Natural killer cell (primary cell): ENCODE measurements at places on chromosomes 5 and 9.

DNA sequence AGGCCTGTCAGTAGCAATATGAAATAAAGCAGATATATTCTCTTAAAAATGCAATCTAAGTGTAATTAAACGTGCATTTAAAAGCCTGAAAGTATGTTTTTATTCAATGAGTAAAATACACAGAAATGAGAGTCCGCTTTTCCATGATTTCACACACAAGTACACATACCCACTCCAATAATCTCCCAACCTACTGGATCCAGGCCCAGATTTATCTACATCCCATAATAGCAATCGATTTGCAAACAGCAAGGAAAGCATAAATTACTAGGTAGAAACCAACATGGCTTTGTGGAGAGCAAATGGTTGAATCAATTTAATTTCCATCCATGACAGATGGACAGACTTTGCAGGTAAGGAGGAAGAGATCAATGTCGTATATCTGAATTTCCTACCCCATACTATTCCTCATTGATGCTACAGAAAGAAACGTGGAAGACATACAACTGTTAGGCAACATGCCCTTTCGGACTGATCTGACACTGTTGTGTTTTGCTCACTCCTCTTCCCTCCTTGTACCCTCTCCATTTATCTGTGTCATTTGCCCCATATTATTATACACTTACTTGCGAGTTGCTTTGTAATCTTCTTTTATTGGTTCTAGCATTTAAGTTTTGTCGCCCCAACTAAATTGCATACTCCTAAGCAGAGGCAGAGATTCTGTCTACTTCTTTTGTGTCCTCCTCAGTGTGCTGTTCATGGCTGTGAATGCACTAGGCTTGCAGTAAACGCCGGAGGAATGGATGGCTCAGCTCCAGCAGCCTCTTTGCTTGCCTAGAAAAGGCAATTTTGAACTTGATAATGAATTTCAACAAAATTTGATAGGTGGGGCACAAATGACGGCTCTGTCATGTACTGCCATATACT is 133.6 kb downstream of the NFIB start:
- H3K4me3 ChIP-seq = no peak overlapping the region
- no peaks in the 10 kb centered on the region for H3K27me3 ChIP-seq
- H3K27ac ChIP-seq = no peak overlapping the region
- no peaks in the 10 kb centered on the region for H3K4me1 ChIP-seq

DNA sequence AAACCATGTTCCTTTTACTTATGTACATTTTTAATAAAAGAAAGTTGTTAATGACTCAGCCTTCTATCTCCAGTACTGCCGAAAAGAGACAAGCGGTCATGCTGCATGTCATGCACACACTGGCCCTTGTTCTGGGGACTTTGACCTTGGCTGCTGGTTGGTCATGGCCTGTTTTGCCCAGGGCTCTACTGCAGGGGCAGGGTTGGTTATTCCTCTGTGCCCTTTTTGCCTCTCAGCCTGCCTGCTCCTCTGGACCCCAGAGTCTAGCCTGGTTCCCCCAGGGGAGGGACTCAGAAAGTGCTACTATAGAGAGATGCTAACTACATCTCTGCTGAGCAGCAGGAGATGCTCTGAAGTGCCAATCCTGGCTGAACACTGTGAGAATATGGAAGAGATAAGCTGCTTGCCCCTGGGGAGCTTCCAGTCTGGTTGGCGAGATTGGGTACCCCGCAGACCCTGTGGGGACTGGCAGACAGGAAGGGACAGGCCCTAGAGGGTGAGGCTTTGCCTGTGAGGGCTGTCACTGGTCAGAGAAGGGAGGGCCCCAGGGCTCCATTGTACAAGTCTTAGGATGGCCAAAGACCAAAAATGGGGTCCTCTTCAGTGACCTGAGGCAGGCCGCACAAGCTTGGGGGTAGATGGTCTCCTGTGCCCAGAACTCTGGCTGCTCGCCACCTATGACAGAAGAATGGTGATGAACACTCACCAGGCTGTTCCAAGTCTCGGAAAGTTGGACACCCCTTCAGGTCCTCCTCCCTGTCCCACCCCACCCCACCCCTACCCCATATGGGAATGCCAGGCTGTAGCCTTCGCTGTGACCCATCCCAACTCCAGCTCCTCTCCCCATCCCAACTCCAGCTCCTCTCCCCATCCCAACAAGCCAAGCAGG is 14.3 kb downstream of the IRF1 start:
- peak; percentile 50 for DNase-seq
- peaks cover 12% of the 10 kb centered on the region for H3K36me3 ChIP-seq
- peaks cover 100% of the 10 kb centered on the region for H3K4me1 ChIP-seq
- H3K27me3 ChIP-seq = no peaks in the 10 kb centered on the region
- peak overlapping the region; percentile 85 for H3K27ac ChIP-seq

DNA sequence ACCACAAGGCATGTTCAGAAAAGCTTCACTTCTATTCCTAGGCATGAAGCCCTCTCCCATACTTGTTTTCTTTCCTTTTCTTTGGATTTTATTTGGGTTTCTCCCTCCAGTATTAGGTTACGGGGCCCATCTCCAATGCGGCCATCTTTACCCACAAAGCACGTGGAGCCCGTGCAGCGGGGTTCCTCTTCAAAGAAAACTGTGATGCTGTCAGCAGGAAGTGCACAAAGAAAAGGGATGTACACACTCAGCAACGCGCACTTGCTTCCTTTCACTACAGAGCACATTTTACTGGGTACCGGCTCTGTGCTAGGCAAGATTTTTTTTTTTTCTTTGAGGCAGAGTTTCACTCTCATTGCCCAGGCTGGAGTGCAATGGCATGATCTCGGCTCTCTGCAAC is 106.6 kb downstream of the COL23A1 start:
- H3K4me1 ChIP-seq = no peaks in the 10 kb centered on the region
- no peaks in the 10 kb centered on the region for H3K27me3 ChIP-seq
- DNase-seq = no peak
- H3K36me3 ChIP-seq = no peaks in the 10 kb centered on the region

GRCh38 chr5:146765089-146765832 is 113.3 kb downstream of the PPP2R2B start:
- peak overlapping the region; percentile 84 for H3K27ac ChIP-seq
- H3K4me1 ChIP-seq = peaks cover 10% of the 10 kb centered on the region
- H3K27me3 ChIP-seq = no peaks in the 10 kb centered on the region
- H3K4me3 ChIP-seq = no peak overlapping the region

DNA sequence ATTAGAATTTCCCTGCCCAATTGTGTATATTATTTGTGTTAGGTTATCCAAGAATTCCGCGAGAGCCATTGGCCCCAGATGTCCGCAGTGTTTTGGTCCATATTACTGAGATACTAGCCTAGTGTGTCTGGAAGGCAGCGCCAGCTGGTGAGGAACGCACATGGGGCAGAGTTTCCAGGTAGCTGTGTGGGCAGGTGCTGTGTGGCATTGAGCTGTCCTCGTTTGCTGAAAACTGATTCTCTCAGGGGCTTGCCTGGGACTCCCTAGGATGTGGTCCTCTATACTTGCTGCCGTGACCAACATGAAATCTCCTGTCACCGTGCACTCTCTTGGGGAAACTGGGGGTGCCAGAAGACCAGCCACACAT is 288.7 kb downstream of the FANCC start:
- H3K4me3 ChIP-seq = no peak overlapping the region
- no peak overlapping the region for H3K27ac ChIP-seq
- H3K4me1 ChIP-seq = no peaks in the 10 kb centered on the region
- no peak for DNase-seq
- H3K36me3 ChIP-seq = no peaks in the 10 kb centered on the region

DNA sequence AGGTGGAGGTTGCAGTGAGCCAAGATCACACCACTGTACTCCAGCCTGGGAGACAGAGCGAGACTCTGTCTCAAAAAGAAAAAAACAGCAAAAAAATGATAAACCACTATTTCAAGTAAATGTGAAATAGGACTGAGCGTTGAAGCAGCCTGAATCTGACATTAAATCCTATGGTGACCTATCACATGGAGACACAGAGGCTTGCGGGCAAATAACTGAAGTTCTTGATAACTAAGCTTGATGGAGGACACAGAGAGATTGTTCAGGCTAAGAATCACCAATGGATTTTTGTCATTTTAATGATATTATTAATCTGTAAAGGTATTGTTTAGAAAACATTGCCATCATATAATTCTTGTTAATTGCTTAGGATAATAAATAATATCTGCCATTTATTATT is 15.7 kb upstream of the IL6ST start:
- no peak for DNase-seq
- H3K4me1 ChIP-seq = peaks cover 9% of the 10 kb centered on the region
- no peaks in the 10 kb centered on the region for H3K36me3 ChIP-seq
- no peak overlapping the region for H3K4me3 ChIP-seq

- H3K4me3 ChIP-seq = no peak overlapping the region
- no peak overlapping the region for H3K27ac ChIP-seq
- H3K4me1 ChIP-seq = no peaks in the 10 kb centered on the region
These were observed 192.0 kb downstream of the IRX1 start for GRCh38 chr5:3787604-3788003.

GRCh38 chr9:129696944-129697655 is 31.7 kb downstream of the PRRX2 start:
- no peak overlapping the region for H3K27ac ChIP-seq
- no peaks in the 10 kb centered on the region for H3K4me1 ChIP-seq
- H3K36me3 ChIP-seq = no peaks in the 10 kb centered on the region
- peaks cover 17% of the 10 kb centered on the region for H3K27me3 ChIP-seq
- no peak overlapping the region for H3K4me3 ChIP-seq

GRCh38 chr5:143279698-143280097 is 123.8 kb downstream of the NR3C1 start:
- peaks cover 46% of the 10 kb centered on the region for H3K36me3 ChIP-seq
- H3K4me1 ChIP-seq = no peaks in the 10 kb centered on the region
- no peak for DNase-seq
- H3K27ac ChIP-seq = no peak overlapping the region

- no peak overlapping the region for H3K4me3 ChIP-seq
- DNase-seq = no peak
- H3K4me1 ChIP-seq = no peaks in the 10 kb centered on the region
- H3K36me3 ChIP-seq = no peaks in the 10 kb centered on the region
These were observed 320.4 kb downstream of the DRD1 start for GRCh38 chr5:175123542-175123941.

DNA sequence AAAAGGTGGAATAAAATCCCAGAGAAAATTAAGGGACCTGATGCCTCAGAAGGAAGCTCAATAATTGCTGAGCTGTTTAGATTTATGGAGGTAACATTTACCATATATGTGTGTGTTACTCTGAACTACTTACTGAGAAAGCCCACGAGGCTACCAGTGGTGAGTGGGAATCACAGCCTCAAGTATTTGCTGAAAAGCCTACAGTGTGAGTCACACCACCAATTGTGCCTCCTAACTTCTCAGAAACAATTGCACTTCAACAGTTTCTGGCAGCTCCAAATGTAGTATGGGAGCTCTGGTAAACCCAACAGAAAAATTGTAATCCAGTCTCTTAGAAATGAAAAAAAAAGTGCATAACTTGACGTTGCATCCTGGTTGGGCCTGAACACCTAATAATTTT is 551.6 kb downstream of the PRDM9 start:
- DNase-seq = no peak
- H3K27ac ChIP-seq = no peak overlapping the region
- no peak overlapping the region for H3K4me3 ChIP-seq
- H3K27me3 ChIP-seq = no peaks in the 10 kb centered on the region

DNA sequence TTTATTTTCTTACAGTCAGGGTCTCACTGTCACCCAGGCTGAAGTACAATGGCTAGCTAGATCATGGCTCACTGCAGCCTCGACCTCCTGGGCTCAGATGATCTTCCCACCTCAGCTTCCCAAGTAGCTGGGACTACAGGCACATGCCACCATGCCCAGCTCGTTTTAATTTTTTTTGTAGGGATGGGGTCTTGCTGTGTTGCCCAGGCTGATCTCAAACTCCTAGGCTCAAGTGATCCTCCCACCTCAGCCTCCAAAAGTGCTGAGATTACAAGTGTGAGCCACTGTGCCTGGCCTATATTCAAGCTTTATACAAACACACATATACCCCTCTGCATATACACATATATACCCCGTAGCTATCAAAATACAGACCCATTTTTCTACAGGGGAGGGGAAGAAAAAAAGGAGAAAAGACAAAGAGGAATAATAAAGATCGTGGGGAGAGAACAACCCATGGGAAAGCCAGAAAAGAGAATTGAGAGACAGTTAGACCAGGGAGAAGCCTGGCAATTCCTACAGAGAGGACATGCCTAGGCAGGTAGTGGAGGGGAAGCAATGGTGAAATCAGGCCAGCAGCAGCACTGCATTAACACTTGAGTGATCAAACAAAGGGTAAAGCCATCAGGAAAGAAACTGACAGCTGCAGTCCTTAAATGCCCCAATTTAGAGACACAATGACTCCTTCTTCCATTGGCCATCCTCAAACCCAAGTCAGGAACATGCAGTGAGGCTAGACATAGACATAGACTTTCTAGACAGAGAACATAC is 102.7 kb downstream of the EFNA5 start:
- no peak overlapping the region for H3K4me3 ChIP-seq
- no peak overlapping the region for H3K27ac ChIP-seq
- no peaks in the 10 kb centered on the region for H3K36me3 ChIP-seq
- H3K27me3 ChIP-seq = no peaks in the 10 kb centered on the region
- peaks cover 20% of the 10 kb centered on the region for H3K4me1 ChIP-seq

DNA sequence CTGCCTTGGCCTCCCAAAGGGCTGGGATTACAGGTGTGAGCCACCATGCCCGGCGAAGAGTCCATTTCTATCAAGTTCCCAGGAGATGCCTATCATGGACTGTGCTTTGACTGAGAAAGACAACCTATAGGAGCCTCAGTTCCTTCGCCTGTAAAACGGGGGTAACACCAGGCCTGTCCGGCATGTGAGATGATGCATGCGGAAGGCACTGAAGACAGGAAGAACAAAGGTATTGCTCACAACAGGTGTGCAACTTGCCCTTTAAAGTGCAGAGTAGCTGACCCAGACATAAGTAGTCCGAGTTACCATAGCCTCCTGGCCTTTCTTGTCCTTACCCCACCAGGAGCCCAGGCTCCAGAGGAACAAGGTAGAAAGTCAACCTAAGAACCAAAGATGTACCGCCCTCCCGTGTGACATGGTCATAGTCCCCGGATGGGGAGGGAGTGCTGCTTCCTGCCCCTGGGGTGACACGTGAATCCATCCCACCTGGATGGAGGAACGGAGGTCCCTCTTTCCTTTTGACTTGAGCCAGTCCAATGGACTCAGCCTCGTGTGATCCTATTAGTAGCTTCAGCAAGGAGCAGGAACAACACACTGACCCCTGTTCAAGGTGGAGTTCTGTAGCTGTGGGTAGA is 60.3 kb downstream of the HSPA4 start:
- H3K27ac ChIP-seq = no peak overlapping the region
- H3K27me3 ChIP-seq = no peaks in the 10 kb centered on the region
- peaks cover 9% of the 10 kb centered on the region for H3K4me1 ChIP-seq
- DNase-seq = no peak

- peaks cover 7% of the 10 kb centered on the region for H3K4me1 ChIP-seq
- no peak overlapping the region for H3K27ac ChIP-seq
- H3K36me3 ChIP-seq = no peaks in the 10 kb centered on the region
- H3K4me3 ChIP-seq = no peak overlapping the region
These were observed 8.9 kb upstream of the FOXB2 start for GRCh38 chr9:77010527-77010926.

- H3K4me3 ChIP-seq = no peak overlapping the region
- no peaks in the 10 kb centered on the region for H3K27me3 ChIP-seq
- H3K27ac ChIP-seq = peak overlapping the region; percentile 95
- no peaks in the 10 kb centered on the region for H3K36me3 ChIP-seq
These were observed 183.6 kb downstream of the EFNA5 start for GRCh38 chr5:107487056-107487542.
